ENCODE measurements at places on chromosomes 7 and 10.

GRCh38 chr7:131164025-131164925 lies 163.4 kb upstream of the MKLN1 start:
- DNase-seq, result no peak

DNA sequence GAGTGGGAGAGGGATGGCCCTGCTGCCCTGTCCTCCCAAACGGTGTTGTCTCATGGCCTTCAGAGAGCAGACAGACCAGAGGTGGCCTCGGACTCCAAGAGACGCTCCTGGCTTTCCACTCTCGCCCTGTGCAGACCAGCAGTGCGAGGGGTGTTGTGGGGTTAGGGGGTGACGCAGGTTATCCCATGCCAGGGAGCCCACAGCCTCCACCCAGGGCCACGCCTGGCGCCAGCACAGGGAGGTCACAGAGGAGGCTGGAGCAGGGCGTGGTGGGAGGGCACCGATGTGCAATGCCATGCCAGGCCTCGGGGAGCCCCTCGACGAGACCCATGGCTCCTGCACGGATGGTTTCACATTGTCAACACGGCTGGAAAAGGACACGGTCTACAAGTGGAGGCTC lies 52.1 kb downstream of the INPP5A start:
- DNase-seq, result no peak

- DNase-seq, result peak; percentile 21
These were observed 4.9 kb upstream of the SCD start for GRCh38 chr10:100341953-100342626.

DNA sequence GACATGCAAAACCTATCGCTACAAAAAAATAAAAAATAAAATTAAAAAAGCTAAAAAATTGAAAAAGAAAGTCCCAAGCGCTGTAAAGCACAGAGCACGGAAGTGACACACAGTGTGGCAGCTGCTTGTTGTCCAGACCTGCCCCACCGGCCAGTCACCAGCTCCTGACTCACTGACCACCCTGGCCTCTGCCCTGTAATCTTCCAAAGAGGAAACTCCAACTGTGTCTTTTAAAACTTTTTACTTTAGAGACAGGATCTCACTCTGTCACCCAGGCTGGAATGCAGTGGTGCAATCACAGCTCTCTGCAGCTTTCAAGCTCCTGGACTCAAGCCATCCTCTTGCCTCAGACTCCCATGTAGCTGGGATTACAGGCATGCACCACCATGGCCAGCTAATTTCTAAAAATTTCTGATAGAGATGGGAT lies 23.6 kb downstream of the GNA12 start:
- no peak for DNase-seq

- DNase-seq, result no peak
These were observed 129.8 kb upstream of the JCAD start for GRCh38 chr10:30189238-30189580.

GRCh38 chr10:126702181-126702580 lies 31.7 kb upstream of the C10orf90 start:
- no peak for DNase-seq

GRCh38 chr7:149882248-149883047 lies 8.7 kb downstream of the ATP6V0E2 start:
- no peak for DNase-seq

- no peak for DNase-seq
These were observed 81.1 kb downstream of the SVIL start for GRCh38 chr10:29553544-29554250.

DNA sequence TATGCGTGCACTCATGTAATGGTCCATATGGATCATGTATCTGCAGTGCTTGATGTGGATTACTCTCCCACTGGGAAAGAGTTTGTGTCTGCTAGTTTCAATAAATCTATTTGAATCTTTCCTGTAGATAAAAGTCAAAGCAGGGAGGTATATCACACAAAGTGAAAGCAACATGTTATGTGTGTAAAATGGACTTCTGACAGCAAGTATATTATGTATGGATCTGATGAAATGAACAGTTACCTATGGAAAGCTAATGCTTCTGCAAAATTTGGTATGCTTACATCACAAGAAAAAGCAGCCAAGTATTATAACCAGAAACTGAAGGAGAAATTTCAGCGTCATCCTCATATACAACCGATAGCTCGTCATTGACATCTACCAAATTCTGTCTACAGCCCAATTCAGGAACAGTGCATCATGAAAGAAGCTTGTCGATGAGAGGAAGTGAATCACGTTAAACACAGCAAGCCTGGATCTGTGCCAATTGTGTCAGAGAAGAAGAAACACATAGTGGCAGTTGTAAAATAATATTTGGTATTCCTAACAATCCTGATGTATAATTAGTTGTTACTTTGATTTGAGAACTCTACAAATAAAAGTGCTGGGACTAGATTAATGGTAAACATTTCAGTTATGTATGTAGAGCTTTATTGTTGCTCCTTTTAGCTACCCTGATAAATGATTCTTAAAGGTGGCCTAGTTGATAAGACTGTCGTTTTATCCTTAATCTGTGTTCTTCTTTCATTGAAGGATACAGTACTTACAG lies 14.2 kb upstream of the SYPL1 start:
- no peak for DNase-seq

- DNase-seq, result no peak
These were observed 28.0 kb downstream of the GSAP start for GRCh38 chr7:77388055-77388641.

GRCh38 chr7:49325571-49325970 lies 401.2 kb downstream of the CDC14C start:
- no peak for DNase-seq

GRCh38 chr10:61995220-61995503 lies 93.7 kb downstream of the ARID5B start:
- no peak for DNase-seq
